G401 (cell line): ENCODE measurements at places on chromosomes 2 and 18.

DNA sequence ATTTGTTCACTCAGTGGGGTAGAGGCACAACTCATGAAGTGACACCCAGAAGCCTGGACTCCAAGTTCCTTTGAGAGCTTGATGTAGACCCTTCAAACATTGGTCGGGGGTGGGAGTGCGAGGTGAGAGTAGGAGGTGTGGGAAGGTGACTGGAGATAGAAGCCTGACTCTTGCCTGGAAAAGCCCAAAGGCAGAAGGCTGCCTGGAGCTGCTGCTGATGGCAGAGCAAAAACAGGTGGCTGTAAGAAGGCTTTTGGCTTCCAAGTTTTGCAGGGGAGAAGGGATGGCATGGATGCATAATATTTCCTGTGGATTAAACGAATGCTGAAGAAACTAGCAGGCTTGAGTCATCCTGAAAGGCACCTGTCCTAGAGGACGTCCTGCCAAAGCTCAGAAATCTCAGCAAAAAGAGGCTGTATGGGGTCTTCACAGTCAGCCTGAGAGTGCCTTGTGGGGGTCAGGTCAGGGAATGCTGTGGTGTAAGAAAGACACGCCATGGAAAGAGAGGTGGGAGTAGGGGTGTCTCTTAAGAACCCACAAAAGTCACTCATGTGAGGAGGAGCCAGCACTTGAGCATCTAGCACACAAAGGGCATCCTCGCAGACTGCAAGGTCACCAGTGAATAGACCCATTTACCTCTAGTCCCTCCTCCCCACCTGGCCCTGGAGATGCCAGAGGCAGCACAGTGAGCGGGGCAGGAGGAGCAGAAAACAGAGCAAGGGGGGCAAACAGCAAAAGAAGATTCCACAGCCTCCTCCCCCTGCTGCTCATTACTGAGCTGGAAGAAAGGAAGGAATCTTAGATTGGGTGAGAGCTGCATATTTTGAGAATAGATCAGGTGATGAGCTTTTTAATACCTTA, 37.5 kb downstream of the FASTKD2 start:
- peak; percentile 56 for DNase-seq

DNA sequence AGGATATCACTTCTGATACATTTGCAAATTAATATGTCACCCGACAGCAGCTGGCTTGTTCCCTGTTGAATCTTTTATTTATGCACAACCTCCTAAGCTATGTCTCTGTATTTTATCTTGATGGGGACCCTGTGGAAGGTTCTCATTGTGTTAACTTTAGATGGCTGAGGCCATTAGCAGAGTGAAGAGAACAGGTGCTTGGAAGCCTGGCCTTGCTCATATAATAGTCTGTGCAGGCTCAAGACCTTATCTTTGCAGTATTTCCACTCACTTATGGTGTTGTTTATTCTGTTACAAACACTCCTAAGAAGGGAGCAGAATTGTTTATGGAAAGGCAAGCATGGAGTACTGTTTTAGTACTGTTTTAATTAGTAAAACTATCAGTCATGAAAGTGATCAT, 107.6 kb downstream of the SETBP1 start:
- no peak for DNase-seq

DNA sequence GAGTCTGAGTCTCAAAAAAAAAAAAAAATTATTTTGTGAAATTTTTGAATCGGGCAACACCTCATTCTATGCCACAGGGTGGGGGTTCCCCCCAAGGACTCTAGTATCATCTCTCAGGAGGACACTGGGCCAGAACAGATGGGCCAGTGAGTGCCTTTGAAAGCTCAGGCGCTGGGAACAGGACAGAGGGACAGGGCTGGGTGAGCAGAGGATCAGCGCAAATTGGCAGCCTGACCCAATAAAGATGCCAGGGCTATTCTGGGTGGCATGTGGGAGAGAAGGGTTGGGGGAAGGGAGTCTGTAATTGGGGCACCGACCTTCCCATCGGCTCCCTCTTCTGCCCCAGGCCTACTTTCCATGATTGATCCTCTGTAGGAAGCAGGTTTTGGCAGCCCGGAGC, 44.0 kb downstream of the KIF3C start:
- peak; percentile 91 for DNase-seq

DNA sequence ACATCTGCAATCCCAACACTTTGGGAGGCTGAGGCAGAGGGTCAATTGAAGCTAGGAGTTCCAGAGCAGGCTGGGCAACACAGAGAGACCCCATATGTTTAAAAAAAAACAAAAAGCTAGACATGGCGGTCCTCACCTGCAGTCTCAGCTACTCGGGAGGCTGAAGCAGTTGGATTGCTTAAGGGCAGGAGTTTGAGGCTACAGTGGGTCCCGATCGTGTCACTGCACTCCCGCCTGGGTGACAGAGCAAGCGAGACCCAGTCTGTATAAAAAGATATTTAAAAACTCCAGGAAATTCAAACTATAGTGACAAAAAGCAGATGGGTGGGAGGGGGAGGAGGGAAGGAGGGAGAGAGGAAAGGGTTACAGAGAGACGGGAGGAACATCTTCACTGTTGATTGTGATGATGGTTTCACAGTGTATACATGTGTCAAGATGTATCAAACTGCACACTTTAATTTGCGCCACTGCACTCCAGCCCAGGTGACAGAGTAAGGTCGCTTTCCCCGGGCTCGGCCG, 942 bp upstream of the ZNF236 start:
- DNase-seq, result no peak

GRCh38 chr2:205850132-205850531, 167.8 kb downstream of the NRP2 start:
- no peak for DNase-seq

- no peak for DNase-seq
Measured at GRCh38 chr18:35241448-35241804, 592 bp downstream of the ZNF397 start.

DNA sequence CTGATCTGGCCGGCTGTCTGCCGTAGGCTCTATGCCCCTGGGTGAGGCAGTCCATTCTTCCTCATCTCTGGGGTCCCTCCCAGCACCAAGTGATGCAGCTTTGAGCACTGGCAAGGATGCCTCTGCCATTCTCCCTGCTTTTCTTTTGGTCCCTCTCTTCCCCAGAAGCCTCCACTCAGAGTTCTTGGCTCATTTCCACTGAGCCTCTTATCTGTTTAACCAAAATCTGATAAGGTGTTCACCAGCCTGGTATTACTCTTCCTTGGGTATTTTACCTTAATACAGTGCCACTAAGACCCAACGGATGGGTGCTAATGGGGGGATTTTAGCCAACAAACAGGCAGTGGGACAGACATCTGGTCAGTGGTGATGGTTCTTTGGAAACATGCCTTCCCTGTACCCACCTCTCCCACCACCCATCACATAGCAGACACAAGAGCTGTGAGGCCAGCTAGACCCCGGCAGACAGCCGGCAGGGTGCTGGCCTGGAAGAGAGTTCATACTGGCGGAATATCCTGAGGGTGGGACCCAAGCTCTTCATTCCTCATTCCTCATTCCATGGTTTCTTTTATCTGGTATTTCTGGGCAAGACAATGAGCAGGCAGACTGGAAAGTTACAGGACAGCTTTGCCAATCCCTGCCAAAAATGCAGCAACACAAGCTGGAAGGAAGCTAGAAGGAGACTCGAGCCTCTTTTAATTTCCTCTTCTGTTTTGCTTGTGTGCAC, 34.6 kb downstream of the ZBTB7C start:
- no peak for DNase-seq

DNA sequence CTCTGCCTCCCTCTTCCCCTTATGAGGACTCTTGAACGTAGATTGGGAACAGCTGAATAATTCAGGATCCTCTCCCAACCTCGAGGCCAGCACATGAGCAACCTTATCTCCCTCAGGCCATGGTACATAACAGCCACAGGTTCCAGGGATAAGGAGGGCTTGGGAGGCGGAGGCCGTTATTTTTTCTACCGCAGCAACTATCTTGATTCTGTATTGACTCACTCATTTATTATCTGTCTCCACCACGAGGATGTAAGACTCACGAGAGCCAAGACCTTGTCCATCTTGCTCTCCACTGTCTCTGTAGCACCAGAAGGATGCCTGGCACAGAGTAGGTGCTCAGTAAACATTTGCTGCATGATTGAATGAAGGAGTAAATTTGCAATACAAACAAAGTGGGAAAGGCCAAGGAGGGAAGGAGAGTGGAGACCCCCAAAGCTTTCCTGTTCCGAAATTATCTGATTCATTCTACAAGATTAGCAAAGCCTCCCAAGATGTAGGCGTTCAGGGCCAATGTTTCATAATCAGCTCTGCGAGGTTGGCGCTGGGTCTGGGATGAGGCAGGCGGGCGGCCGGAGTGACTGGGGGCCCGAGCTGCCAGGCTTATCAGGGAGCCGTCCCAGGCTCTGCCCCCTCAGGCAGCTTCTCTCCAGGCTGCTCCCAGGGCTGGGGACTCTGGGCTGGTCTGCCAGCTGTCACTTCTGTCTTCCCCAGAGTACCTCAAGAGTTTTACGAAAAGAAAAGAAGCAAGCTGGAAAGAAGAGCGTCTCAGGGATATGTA, 31.6 kb downstream of the INPP5D start:
- no peak for DNase-seq

DNA sequence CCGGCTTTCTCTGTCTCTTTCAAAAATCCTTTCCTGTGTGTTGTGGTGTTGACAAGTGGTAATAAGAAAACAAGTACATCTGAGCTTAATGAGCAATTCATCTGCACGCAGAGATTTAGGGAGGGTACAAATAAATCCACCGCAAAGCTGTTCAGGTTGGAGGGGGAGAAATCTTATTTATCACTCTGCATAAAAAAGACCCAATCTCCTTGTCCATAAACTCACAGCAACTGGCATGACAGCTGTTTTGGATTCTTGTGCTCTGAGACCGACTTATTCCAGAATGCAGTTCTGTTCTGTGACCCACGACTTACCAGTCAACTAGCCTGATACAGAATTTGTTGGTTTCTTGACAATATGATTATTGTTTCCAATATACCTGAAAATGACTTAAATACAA, 380.1 kb downstream of the SOX11 start:
- no peak for DNase-seq

DNA sequence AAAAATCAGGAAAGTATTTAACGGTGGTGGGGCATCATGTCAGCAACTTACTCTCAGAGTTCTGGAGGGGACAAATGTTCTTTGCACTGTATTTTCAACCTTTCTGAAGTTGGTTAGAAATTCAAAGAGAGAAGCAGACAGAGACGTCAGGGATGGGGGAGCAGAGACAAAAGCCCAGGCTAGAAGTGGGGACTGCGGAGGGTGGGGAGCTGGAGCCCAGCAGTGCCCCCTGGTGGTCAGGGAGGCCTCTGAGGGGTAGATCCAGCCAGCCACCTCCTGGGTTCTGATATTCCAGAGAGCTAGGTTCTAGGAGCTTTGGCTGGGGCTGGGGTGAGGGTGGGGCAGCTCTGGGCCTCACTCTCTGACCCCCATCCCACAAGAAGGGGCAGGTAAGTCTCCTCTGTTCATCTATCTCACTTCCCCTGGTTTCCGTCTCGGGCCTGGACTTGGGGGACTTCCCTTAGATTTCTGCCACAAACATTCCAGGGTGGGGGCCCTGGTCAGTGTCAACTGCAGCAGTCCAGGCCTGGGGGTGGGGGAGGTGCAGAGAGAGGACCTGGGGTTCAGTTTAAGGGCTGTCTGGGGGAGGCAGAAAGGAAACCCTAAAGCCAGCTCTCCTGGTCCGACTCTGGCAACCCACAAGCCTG, 8.9 kb downstream of the TNS1 start:
- DNase-seq, result peak; percentile 9

DNA sequence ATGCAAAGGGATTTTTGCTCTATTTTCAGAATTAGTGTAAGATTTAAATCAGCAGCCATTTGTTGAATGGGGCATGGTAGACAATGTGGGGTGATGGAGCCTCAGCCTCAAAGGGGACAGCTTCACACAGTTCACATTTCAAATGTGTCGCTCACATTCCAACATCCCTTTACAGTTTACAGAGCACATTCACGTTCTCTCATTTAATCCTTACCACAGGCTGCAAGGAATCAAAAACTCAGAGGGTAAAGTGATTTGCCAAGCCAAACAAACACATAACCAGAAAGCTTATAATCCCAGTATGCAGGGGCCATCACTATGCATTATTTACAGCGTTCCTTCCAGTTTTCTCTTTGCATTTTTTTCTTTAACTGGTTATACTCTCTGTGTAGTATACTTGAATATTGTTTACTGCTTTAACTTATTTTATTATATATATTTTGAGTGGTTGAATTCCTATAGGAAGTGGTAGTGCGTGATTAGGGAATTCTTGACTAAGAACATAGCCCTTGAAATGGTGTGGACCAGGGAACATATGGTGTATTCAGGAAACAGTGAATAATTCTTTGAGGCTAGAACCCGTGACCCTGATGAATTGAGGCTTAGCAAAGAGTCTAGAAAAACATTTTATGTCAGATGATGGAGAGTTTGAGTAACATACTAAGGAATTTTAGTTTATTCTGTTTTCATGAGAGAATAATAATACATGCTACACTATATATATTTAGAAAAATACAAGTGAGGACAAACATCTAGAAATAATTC, 18.1 kb upstream of the TAF1B start:
- no peak for DNase-seq

- DNase-seq, result no peak
Measured at GRCh38 chr2:168403736-168404135, 52.3 kb upstream of the CERS6 start.

DNA sequence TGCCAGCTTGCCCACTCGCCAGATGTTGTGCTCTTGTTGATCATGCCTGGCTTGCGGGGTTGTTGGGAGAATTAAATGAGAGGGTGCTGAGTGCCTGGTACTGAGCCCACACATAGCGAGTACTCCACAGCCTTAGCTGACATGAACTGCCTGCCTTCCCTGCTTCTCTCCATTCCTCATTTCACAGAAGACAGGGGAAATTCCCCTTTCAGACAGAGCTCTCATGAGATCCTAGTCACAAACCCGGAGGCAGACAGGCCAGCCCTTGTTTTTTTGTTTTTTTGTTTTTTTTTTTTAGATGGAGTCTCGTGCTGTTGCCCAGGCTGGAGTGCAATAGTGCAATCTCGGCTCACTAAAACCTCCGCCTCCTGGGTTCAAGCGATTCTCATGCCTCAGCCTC, 17.1 kb upstream of the DNMT3A start:
- no peak for DNase-seq

DNA sequence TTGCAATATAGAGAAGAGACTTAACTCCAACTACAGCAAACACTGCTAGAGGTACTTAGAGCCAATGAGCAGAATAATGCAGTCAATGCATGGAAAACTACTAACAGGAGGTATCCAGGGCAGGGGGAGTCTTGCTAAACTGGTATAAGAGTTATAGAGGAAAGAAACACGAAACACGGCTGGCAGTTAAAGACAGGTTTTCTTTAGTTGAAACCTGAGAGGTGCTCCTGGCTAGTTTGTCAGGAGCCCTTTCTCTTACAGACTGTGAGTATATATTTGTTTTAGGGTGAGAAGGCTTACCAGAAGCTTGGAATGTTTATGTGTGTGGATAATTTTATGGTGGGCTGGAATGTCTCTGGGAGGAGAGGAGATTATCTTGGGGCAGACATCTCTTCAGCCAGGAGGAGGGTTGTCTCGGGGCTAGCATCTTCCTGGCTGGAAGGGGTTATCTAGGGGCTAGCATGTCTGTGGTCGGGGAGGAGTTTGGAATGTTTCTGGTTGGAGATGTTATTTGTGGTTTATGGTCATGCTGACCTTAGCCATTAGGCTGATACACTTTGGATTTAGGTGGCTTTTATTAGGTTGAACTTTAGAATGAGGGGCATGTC, 1048.8 kb downstream of the DPP10 start:
- DNase-seq, result no peak
